ELR (cell line): ENCODE measurements at places on chromosomes 7 and 10.

GRCh38 chr10:131944976-131945695 is 36.6 kb downstream of the BNIP3 start:
- DNase-seq, result no peak

DNA sequence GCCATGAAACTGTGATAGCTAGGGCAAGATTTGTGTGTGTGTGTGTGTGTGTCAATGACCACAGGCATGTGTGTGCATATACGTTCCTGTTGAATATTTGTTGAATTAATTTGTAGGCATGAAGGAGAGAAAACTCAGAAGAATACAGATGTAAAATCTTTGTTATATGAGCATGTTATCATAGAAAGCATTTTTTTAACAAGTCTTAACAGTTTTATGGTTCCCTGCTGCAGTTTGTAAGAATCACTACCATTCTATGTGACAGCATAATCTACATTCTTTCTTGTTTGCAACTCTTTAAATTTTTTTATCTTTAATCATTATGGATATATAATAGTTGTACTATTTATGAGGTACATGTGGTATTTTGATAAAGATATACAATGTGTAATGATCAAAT is 130.3 kb downstream of the CD36 start:
- no peak for DNase-seq

DNA sequence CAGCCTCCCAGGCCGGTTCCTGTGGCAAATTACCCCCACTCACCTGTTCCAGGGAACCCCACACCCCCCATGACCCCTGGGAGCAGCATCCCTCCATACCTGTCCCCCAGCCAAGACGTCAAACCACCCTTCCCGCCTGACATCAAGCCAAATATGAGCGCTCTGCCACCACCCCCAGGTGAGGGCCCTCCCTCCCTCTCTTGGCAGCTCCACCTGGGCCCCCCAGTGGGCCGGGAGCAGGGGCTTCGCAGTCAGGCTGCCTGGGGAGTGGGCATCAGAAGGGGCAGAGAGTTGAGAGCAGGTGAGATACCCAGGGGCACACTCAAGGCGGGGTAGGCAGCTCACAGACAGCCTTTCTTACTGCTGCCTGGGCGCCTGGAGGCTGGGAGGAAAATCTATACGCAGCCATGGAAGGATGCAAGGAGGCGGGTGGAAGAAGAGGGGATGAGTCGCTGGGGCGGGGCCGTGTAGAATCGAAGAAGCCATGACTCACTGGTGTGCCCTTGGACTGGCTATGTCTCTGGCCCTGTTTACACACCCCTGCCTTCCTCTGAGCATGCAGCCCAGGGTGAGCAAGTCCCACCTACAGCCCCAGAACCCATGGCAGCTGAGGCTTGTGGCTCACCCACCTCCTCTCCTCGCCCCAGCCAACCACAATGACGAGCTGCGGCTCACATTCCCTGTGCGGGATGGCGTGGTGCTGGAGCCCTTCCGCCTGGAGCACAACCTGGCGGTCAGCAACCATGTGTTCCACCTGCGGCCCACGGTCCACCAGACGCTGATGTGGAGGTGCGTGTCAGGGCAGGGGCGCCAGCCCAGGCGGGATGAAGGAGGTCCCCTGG is 48.6 kb upstream of the PPIF start:
- peak; percentile 100 for DNase-seq

DNA sequence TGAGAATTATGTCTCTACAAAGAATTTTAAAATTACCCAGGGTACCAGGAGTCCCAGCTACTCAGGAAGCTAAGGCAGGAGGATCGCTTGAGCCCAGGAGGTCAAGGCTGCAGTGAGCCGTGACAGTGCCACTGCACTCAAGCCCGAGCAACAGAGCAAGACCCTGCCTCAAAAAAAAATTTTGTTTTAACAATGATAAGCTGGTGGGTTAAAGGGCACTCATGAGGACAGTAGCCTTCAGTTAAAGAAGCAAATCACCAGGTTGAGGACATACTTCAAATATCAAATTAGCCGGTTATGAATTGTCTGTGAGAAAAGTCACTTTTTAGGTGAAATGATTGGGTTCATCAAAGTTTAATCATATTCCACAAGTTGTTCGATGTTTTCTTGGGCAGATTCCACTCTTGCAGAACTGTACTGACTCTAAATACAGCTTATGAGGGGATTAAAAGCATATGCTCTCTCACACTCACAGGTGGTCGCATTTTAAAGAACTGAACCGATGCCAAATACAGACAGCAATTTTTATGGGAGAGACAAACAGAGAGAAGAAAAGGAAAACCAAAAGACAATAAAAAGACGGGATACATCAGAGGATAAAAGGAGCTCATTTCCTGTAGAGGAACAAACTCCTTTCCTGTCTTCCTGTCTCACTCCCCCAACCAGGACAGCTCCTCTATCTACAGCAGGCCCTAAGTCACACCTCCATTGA is 582.8 kb upstream of the NRP1 start:
- DNase-seq, result no peak

DNA sequence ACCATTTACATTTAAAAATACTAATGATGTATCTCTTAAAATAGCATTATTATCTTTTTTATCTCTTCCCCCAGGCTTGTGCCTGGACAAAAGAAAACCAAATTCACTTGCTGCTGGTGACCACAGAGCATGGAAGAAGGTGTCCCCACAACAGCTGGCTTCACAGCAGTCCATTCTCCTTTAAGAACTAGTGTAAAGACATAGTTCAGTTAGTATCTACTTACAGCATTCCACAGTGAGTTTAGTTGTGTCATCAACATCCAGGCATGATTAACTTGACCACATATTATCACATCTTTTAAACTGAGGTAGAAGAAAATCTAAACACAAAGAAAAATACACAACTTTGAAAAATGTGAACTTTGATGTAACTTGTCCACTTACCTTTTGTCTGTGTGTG is 55.0 kb downstream of the LRRC17 start:
- DNase-seq, result peak; percentile 55

DNA sequence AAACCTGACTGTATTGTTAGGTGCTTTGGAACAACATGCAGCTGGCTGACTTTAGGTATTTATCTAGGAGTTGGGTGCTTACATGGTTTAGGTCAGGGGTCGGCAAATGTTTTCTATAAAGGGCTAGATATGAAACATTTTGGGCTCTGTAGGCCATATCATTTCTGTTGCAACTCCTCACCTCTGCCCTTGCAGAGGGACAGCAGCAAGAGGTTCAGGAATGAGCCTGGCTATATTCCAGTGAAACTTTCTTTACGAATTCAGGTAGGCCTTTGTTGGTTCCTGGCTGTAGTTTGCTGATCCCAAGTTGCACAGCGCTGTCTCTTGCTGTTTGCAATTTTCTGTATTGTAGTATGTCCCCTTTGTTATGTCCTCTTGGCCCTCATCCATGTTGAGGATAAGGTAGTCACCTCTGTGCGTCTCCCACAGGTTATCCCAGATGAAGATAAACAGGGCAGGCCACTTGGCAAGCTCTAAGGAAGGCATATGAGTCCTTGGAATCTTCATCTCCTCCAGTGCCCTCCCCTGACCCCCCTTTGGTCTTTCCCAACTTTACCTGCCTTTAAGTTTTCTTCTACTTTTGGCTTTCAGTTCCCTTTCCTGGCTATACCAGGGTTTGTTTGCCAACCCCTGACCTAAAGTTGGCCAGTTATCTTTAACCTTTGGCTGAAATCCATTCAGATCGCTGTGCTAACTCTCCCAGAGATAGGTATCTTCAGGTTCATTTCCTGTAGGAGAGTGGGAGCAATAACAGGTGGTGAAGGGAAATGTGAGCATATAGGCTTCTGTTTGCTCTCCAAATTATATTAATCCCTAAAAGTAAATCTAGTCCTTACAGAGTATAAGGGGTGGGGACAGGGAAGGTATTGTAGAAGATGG is 36.1 kb downstream of the SGPL1 start:
- DNase-seq, result no peak

- DNase-seq, result peak; percentile 43
Measured at GRCh38 chr7:41921453-41921981, 218.6 kb upstream of the INHBA start.

GRCh38 chr10:128211953-128212727 is 85.9 kb upstream of the MKI67 start:
- peak; percentile 51 for DNase-seq

- no peak for DNase-seq
Measured at GRCh38 chr10:64090865-64091264, 569.7 kb downstream of the REEP3 start.

GRCh38 chr10:49297818-49298670 is 926 bp upstream of the C10orf71 start:
- DNase-seq, result no peak

DNA sequence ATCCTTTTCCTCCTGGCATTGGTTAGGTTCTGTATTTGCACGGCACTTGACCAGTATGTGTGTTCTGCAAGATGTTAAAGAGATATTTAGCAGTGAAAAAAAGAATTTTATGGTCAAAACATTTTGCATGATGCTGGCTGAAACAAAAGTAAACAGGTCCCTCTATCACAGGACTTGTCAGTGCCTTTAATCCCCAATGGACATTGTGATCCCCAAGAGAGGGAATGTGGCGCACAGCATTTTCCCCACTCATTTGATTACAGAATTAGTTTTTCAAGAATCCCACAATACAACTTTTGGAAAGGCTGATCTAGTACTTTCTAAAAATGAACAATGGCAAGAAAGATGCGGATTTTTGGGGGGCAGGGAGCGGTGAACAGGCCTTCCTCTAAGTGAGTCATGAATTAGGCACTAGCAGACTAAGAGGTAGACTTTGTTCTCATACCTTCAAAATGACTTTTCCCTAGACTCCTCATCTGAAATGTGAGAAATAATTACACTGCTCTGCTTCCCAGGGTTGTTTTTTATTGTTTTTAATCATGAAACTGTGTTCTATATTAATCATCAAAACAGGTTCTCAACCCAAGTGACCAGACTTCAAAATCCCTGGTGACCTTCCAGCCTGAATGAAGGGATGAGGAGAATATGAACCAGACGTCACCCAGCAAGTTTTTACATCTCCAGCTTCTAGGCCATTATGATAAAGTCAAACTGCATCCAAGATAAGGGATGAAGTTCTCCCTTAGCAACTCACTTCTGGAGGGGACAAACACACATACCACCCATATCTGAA is 8.6 kb downstream of the FBXW4 start:
- DNase-seq, result peak; percentile 66

GRCh38 chr10:96642973-96643372 is 56.2 kb upstream of the TM9SF3 start:
- DNase-seq, result peak; percentile 67

DNA sequence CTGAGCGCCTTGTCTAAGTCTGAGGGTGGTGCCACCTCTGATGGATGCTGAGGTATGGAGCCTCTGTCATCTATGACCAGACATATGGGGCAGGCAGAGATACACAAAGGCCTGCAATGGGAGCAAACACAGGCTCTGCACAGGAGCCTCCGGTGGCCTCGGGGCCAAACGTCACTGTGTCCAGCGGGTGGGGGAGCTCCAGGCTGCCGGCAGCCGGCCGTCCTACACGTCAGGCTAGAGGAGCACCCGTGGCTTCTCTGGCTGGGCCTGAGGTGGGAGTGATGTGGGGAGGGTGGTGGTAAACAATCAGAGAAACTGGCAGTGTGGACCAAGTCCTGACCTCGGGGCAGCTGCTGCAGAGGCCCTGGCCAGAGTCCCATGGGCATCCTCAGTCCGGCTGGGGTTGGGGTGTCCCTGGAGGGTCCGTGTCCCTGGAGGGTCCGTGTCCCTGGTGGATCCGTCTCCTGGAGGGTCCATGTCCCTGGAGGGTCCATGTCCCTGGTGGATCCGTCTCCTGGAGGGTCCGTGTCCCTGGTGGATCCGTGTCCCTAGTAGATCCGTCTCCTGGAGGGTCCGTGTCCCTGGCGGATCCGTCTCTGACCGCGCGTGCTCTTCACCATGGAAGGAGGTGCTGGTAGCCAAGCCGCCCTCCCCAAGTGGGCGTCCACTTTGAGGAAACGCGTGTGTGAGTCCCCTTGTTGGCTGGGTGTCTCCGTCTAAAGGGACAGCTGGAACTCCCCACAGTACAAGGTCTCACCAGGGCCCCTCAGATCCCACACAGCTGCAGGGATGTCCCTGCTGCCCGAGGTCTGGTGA is 24.2 kb upstream of the FAM20C start:
- DNase-seq, result no peak

DNA sequence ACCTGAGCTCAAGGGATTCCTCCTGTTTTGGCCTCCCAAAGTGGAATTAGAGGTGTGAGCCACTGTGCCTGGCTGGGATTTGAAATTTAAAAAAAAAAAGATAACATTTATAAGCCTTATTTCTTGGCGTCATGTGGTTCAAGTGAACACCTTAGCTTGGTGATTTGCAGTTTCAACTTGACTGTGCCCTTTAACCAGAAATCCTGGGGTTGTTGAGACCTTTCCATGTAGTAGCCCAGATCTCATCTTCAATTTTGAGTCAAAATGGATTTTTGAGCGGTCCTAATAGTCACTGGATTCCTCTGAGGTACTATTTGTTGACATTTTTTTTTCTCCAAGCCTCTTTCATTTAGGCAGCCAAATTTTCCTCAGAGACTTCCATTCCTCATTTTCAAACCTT is 29.5 kb upstream of the FBXW4 start:
- DNase-seq, result no peak

DNA sequence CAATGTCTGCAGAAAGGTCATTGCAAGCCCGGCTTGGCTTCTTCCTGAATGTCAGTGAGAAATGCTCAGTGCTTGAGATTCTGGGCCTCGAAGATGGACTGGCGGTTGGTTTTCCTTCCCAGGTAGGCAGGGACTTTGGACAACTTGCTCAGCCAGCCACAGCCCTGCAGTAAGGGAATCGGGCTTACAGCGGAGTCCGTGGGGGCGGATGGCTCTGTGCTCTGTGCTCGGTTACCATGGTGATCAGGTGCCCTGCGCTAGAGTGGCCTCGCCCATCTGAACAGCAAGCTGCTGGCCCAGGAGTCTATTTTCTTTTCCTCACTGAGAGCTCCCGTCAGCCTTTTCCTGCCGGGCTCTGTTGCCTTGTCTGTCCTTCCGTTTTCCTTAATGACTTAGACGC is 77.8 kb upstream of the SH2B2 start:
- no peak for DNase-seq

GRCh38 chr10:102713539-102713813 is 721 bp downstream of the ARL3 start:
- DNase-seq, result no peak

DNA sequence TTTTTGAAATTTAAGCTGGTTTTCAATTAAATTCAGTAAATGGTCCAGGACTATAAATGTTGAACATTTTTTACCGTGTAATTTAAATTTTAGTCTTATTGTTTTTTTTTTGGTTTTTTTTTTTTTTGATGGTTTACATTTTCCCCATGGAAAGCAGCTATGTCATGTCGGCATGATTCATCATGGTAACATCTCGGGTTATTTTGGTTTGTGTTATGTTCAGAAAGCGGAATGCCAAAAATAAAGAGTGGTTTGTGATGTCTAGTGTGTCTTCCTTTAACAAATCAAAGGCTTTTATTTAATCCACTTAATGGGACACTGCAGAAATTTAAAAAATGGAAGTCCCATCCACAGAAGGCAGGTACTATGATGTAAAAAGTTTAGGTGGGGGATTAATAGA is 58.5 kb downstream of the TRUB1 start:
- peak; percentile 67 for DNase-seq
